SW 1271 (cell line): ENCODE measurements at places on chromosomes 1 and 21.
A peak's percentile ranks its signal among the peaks of the same experiment; 100 is the strongest.

DNA sequence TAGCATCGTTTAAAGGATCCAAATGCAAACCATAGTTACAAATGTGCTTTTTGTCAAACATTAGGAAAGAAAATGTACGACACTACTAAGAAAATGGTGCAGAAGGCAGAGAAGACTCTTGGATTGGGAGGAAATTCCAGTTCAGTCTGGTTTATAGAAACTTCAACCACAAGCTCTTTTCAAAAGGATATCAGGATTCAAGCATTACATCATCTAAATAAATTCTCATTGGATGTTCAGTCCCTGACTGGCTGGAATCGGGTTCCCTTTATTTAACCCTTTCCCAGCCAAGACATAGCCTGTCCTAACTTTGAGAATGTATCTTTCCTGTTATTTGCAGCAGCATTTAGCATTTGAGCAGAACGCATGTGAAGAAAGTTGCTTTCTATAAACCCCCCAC is 184.6 kb downstream of the LMO4 start:
- no peak for DNase-seq

DNA sequence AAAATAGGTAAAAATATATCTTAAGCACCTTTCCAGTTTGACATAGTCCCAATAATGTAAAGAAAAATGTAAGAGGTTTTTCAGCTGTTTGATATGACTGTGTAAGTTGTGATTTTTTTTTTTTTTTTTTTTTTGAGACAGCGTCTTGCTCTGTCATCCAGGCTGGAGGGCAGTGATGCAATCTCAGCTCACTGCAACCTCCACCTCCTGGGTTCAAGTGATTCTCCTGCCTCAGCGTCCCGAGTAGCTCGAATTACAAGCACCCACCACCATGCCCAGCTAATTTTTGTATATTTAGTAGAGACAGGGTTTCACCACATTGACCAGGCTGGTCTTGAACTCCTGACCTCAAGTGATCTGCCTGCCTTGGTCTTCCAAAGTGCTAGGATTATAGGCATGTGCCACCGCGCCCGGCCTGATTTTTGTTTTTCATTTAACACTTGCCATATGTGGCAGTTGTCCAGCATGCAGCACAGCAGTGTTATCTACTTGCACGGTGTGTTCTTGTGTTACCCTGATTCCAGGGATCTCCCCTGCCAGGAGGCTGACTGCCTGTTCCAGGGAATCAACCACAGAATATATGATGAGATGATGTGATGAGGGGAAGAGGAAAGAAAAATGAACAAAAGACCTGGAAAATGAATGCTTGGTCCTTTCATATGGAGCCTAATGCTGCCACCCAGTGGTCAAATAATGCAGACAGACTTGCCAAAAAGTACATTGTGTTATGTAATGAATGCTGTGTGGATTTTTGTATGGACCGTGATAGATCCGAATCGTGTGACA is 79.0 kb downstream of the RAVER2 start:
- DNase-seq = peak; percentile 14

DNA sequence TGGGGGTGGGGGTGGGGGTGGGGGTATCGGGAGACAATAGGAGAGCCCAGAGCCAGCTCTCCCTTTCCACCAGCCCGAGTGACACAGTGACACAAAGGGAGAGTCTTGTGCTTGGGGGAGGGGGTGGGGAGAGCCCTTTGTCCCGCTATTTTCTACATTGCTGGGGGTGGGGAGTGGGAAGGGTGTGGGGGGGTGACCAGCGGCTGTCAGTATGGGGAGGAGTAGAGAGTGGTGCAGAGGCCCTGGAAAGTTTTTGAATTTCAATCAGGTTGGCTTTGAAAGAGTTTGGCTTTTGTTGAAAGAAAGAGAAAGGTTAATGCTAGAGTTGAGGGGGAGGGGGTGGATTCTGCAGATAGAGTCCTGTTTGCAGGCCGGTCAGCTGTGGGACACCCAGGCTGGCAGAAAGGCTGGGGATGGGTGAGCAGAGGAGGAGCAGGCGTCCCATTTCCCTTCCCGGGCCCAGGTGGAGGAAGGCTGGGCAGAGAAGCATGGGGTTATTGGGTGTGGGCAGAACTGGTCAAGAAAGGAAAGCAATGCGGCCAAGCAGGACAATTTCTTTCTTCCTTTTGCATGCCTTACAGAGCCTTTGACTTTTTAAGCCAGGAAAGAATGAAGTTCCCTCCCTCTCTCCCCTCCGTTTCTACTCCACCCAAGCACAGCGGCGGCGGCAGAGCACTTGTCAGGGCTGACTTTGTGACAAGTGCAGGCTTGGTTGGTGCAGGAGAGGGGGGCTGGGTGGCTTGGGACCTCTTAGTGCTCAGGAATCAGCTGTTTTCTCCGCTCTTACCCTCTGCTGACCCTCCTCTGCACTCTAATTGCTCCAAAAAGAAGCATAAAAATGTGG is 96.2 kb downstream of the RNF220 start:
- DNase-seq = no peak

GRCh38 chr1:36522461-36523229 is 39.9 kb upstream of the CSF3R start:
- DNase-seq = no peak

DNA sequence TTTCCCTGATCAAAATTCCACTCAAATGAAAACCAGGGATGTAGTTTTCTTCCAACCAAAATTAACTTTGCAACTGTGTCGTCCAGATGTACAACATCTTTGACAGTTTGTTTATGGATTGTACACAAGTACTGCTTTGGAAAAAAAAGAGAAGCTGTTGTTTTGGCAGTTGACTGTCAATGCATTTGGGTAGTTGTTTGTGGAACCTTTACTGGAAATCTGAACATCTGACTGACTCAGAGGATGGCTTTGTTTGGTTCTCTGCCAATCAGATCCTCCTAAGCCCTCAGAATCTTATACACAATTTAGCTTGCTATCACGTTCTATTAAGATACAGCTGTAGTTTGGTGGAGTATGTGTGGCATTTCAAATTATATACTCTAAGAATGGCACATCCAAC is 195.0 kb downstream of the KCNK2 start:
- DNase-seq = no peak
